Endothelial cell of umbilical vein (primary cell): ENCODE measurements at places on chromosomes 13 and 19. TPM values are rescaled to one million over a fixed set of nuclear protein-coding genes. Genes with fewer than 3 reads are reported as not detected.

DNA sequence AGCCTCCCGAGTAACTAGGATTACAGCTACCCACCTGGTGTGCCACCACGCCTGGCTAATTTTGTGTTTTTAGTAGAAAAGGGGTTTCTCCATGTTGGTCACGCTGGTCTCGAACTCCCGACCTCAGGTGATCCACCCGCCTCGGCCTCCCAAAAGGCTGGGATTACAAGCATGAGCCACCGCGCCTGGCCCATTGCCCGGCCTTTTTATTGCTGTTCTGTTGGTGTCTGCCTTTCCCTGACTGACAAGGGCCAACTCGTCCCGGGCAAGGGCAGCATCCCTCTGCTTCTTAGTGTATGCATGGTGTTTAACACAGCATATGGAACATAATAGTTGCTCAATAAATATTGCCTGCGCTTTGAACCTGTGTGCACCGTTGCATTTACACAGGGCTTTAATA, 6.2 kb upstream of the RETN start:
- DNase-seq, result no peak
- no peaks in the 10 kb centered on the region for H3K4me1 ChIP-seq

GRCh38 chr13:24176351-24177101, 16.0 kb downstream of the SPATA13 start:
- DNase-seq, result peak; percentile 88
- H3K4me3 ChIP-seq, result no peak overlapping the region
- H3K4me1 ChIP-seq, result peaks cover 3% of the 10 kb centered on the region
- no peaks in the 10 kb centered on the region for H3K36me3 ChIP-seq
- no peaks in the 10 kb centered on the region for H3K27me3 ChIP-seq

DNA sequence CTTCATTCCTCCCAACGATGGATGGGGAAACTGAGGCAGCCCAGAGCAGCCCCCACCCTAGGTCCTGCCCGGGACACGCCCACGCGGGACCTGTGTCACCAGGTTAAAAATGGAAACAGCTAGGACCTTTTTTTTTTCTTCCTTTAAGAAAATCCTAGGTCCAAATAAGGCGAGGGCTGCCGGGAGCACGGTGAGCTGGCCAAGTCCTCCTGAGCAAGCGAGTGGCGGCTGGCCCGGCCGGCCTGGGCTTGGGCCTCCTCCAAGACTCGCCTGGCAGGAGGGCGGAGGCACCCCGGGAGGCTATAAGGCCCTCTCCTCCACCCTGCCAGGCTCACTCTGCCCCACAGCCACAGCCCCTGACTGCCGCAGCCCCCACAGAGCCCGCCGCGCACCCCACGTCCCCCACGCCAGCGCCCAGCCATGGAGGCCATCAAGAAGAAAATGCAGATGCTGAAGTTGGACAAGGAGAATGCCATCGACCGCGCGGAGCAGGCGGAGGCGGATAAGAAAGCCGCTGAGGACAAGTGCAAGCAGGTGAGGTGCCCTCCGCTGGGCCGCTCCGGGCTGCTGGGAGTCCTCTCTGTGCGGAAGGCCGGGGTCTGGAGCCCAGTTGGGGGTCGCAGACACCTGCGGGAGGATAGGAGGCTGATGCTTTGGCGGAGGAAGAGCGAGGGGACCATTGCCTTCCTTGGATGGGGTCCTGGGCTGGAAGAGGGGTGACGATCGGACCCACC, 8.9 kb upstream of the TPM4 start:
- H3K27ac ChIP-seq, result peak overlapping the region; percentile 50
- H3K4me1 ChIP-seq, result peaks cover 56% of the 10 kb centered on the region
- peak overlapping the region; percentile 50 for H3K4me3 ChIP-seq
- no peaks in the 10 kb centered on the region for H3K27me3 ChIP-seq
- no peaks in the 10 kb centered on the region for H3K36me3 ChIP-seq

DNA sequence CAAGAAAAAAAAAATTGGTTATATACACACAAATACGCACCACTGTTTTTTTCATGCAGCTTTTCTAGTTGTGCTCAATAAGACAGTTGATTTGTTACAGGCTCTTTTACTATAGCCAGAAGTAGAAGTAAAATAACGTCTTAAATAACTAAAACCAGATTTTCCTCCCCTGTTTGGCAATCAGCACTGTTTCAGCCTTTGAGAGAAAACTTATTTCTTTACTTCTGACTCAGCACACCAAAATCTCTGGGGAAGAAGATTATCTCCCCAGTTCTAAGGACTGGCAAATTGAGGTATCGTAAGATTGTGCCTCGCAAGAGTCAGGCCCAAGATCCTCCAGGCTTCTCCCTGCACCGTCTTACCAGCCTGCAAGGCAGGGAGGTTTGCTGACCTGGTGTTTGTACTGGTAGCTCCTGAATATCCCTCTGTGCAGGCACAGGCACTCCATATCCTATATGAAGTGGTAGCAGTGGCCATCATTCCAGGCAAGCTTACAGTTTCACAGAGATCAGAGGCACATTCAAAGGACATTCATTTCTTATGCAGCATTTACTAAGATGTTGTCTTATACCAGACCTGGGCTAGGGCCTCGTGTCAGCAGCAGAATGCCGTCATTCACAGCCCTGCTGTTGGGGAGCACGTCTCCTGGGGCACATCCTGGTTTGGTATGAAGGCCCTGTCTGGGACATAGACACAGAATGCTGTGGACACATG, 268.2 kb downstream of the ZNF536 start:
- H3K27ac ChIP-seq, result no peak overlapping the region
- no peaks in the 10 kb centered on the region for H3K4me1 ChIP-seq
- no peak for DNase-seq

DNA sequence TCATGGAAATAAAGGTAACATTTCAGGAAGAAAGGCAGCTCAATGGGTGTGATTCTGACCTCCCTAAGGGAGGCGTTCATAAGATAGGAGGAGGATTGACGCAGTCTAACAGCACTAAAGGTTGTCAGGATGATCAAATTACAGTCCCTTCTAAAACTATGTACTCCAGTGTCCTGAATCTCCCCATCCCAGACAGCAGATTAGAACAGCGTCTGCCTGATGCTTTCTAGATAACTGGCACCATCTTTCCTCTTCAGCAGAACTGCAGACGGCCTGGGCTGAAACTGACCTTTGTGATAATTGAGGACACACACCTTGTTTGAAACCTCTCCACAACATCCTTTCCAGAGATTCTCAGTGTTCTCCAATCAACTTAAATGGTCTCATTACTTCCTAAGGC, 25.5 kb upstream of the SACS start:
- no peaks in the 10 kb centered on the region for H3K27me3 ChIP-seq
- no peaks in the 10 kb centered on the region for H3K4me1 ChIP-seq
- H3K4me3 ChIP-seq, result no peak overlapping the region
- H3K27ac ChIP-seq, result no peak overlapping the region
- no peaks in the 10 kb centered on the region for H3K36me3 ChIP-seq
- no peak for DNase-seq

GRCh38 chr13:85314686-85315085, 484.5 kb downstream of the SLITRK6 start:
- no peak for DNase-seq
- H3K27ac ChIP-seq, result no peak overlapping the region
- no peaks in the 10 kb centered on the region for H3K36me3 ChIP-seq

MAP2K2 gene
- 171 TPM in 2 replicates for total RNA-seq

LRRC63 gene
- not detected in 2 replicates for total RNA-seq
